ENCODE measurements at places on chromosomes 4 and X.

DNA sequence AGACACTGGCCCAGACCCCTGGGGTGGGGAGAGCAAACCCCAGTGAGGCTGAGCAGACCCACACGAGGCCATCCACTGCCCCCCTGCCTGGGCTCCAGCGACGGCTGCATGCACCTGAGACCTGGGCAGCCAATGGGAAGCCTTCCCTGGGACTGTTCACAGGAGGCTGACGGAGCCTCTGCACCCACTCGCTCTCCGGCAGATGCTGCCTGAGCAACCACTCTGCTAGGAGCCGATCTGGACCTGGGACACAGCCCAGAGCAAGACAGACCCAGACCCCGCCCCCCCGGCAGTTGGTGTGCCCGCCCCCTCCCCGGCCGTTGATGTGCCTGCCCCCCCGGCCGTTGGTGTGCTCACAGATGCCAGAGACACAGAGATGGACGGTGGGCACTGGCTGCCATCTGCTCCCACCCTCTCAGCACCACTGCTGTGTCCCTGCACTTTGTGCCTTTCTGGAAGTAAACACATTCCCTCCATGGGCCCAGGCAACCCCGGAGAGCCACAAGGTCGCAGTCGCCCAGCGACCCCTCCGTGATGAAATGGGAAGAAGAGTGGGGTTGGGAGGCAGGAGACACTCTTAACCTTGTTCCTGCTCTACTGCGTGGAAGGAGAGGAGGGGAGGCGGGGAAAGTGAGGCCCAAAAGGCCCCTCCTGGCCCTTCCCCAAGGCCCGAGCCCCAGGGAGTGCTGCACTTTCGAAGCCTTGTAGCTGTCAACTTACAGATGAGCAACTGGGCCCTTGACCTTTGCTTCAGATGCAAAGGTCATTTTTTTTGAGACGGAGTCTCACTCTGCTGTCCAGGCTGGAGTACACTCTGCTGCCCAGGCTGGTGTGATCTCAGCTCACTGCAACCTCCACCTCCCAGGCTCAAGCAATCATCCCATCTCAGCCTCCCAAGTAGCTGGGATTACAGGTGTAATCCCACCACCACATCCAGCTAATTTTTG is 62.0 kb downstream of the ZFYVE28 start:
- DNase-seq: no peak

- DNase-seq: no peak
Measured at GRCh38 chrX:44915361-44915868, 42.4 kb downstream of the KDM6A start.

GRCh38 chr4:144734522-144734921 is 88.6 kb downstream of the HHIP start:
- peak; percentile 34 for DNase-seq

DNA sequence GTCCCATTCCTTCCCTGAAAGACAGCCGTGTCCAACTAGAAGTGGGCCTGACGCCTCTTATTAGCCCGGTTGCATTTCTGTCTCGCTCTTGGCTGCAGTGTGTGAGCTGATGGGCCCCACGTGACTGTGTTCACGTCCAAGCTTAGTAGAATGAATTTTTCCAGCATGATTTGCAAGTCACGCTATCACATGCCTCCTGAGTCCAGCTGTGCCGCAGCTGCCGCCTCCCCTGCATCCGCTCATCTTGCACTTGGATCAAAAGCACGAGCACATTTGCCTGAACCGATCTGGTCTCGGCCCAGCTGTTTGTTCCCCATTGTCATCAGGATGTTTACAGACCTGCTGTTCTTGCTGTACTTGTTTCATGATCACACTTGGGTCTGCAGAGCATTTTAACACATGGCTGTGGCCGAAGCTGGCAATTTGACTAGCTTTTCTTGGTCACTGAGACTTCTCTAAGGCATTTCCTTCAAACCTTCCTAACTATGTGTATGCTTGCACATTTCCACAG is 126.5 kb downstream of the KIT start:
- peak; percentile 100 for DNase-seq

DNA sequence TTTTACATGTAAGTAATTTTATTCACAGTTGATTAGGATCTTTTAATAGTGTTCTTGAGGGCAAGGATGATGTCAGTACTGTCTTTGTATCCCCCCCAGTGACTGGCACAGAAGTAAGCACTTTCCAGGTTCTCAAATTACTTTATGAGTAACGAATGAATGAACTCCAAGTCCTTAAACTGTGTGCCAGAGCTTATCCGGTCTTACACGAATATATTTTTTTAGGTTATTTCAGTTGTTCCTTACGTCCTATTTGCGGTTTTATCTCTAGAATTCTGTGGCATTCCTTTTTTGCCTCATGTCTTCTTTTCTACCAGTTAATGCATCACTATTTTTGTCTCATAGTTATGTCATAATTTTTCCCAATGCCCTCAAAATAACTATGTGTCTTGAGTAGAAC is 106.9 kb upstream of the MID1IP1 start:
- no peak for DNase-seq

GRCh38 chr4:168398589-168398988 is 80.0 kb upstream of the DDX60 start:
- no peak for DNase-seq

- DNase-seq: no peak
Measured at GRCh38 chr4:180532691-180533090, 1710.5 kb upstream of the TENM3 start.

Measured in AG10803 (cell line).